ENCODE measurements at places on chromosomes 7 and 10.

GRCh38 chr7:50379082-50379481 lies 71.1 kb downstream of the FIGNL1 start:
- DNase-seq: peak; percentile 73

DNA sequence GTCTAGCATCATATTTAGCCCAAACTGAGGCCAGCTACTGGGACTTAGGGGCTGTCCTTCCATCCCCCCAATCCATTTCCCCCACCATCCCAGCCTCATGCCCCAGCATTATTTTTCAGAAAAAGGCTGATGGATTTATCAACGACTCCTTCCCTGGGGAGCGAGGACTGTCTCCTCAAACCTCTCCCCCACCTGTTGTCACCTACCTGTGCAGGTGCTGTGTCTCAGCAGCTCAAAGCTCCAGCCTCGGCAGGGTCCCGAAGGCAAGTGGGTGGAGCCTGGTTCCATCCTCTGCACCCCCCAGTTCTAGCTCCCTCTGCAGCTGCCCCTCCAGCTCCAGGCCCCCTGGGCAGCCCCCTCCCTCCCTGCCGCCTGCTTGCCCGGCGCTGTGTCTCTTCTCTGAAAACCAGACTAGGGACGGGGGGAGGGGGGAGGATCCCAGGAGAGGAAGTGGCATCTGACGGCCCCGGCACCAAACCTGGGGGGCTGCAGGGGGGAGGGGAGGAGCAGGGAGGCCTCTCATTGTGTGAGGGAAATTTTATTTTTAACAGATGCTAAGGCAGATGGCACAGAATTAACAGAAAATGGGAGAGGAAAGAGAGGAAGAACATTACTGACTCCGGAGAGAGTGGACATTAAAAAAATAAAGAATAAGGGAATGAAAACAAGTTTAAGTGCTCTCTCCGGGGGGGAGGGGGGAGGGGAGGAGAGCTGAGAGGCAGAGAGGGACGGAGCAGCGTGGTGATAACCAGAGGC lies 61.7 kb upstream of the PAX2 start:
- DNase-seq: no peak

GRCh38 chr10:78441694-78442093 lies 408.0 kb downstream of the RPS24 start:
- no peak for DNase-seq

GRCh38 chr7:95549818-95550529 lies 46.3 kb downstream of the PDK4 start:
- DNase-seq: no peak

DNA sequence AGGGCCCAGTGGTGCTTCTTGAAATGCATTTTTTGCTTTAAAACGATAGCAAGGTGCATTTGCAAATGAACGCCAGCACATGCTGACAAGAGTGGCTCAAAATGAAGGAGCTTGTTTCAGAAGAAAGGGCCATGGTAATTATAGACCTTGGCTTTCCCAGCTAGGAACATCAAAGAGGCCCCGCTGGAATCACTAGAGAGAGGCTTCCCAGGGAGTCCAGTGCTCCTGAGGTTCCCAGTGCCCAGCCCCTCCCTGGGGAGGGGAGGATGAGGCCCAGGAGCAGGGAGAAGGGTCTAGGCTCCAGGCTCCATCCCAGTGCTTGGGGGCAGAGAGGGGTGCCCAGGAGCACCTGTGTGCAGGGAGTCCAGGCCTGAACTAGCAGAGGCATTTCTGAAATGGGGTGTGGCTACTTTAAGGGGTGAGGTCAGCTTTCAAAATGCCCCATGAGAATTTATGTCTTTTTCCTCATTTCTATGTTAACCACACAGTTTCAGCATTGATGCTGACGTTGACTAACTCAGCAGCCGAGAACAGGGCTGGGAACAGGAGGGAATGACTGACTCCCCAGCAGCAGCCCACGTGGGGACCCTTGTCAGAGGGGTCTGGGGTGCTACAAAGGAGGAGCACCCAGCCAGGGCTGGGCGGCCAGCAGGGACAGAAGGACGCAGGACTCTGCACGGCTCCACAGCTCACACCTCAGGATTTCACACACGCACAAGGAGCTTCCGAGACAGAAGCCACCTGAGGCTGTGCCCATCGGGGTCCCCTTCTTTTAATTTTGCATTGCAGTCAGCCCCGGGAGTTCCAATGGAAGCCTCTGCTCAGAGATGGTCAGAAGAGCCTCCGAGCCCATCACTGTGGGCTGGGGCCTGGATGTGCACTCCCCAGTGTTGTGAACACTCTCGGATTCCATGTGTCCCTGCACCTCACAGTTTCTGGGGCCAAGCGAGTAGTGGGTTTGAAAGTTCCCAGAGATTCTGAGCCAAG lies 570.2 kb downstream of the PTPRN2 start:
- no peak for DNase-seq

DNA sequence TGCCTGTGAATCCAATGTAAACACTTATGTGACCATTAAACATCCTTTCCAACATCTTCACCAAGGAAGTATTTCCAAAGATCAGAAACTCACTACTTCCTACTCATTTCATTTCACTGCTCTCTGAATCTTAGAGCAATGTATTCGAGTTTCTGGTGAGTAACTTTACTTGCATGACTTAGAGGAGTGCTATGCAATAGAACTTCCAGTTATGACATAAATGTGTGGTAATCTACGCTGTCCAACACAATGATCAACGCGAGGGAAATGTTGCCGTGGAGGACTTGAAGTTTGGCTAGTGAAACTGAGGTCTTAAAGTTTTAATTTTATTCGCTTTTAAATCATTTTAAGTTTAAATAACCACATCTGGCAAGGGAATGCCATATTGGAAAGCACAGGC lies 1326.3 kb downstream of the XPNPEP1 start:
- no peak for DNase-seq

DNA sequence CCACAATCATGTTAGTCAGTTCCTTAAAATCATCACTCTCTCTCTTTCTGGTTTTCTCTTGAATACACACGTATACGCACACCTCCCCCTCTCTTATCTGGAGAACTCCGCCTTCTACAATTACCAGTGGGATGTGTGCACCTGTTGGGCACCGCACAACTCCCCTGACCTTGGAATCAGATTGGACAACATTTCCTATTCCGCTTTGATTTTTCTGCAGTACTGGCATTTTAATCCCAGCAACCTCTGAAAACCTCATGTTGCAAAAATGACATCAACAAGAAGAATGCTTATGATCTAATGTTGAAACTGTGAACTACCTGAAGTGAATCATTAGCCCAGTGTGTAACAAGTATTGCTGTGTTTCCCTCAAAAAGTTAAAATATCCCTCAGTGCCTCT lies 109.6 kb downstream of the KIAA1217 start:
- no peak for DNase-seq

GRCh38 chr10:102812231-102812876 lies 24.9 kb downstream of the CYP17A1 start:
- DNase-seq: no peak

- no peak for DNase-seq
Measured at GRCh38 chr7:29639886-29640595, 76.4 kb downstream of the PRR15 start.

DNA sequence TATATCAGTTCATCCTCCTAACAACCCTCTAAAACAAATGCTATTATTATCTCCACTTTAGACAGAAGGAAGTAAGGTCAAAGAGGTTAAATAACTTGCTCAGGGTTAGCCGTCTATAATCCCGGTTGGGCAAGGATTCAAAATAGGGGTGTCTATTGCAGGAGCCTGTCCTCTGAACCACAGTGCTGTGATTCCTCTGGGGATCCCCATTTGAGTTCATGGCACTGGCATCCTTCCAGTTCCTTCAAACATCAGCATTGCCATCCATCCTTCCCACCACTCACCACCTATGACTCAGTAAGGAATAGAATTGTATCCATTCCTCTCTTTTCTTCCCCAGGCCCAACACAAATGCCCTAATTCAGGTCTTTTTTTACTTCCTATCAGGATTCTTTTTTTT lies 25.6 kb downstream of the HPS6 start:
- DNase-seq: no peak

GRCh38 chr10:35353805-35354204 lies 17.5 kb downstream of the CCNY start:
- no peak for DNase-seq

DNA sequence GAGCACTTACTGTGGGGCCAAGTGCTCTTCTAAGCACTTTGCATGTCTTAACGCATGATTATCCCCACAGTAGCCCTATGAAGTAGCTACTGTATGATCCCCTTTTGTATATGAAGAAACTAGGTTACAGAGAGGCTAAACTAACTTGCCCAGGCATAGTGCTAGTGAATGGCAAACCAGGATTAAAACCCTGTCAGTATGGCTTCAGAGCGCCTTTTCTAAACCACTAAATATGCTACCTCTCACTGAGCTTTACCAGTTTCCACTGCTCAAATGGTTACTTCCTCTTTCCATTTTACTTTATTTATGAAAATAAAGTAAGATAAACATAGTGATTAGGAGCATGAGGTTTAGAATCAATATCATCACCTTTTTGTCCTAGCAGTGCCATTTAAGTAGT lies 73.6 kb downstream of the PODXL start:
- no peak for DNase-seq

DNA sequence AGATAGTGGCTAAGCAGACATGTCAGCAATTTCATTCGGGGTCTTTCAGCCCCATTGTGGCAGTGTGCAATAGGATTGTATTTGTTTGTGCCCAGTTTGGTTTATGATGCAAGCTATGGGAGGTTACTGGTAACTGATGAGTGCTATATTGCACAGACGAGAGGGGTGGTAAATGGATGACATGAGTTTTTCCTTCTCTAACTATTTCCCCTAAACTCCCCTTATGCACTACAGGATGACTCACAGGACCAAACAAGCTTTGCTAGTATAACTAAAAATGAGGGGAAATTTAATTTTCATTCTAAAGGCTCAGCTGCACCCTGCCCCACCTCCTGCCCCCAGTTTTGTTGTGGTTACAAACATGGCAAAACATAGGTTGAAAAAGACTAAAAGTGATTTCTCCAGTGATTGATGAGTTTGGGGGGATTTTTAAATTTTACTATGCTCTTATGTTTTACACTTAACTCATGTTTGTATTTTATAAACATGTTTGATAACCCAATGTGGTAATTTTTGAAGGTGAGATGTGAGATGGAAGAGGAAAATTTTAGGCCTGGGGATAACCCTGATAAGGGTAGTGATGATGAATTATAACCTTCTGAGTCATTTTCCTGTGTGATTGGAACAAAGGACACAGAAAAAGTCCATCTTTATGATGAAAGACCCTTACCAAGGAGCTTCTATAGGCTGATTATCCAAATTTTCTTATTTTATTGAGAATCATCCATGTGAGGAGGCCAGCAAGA lies 60.8 kb upstream of the NAMPT start:
- no peak for DNase-seq

DNA sequence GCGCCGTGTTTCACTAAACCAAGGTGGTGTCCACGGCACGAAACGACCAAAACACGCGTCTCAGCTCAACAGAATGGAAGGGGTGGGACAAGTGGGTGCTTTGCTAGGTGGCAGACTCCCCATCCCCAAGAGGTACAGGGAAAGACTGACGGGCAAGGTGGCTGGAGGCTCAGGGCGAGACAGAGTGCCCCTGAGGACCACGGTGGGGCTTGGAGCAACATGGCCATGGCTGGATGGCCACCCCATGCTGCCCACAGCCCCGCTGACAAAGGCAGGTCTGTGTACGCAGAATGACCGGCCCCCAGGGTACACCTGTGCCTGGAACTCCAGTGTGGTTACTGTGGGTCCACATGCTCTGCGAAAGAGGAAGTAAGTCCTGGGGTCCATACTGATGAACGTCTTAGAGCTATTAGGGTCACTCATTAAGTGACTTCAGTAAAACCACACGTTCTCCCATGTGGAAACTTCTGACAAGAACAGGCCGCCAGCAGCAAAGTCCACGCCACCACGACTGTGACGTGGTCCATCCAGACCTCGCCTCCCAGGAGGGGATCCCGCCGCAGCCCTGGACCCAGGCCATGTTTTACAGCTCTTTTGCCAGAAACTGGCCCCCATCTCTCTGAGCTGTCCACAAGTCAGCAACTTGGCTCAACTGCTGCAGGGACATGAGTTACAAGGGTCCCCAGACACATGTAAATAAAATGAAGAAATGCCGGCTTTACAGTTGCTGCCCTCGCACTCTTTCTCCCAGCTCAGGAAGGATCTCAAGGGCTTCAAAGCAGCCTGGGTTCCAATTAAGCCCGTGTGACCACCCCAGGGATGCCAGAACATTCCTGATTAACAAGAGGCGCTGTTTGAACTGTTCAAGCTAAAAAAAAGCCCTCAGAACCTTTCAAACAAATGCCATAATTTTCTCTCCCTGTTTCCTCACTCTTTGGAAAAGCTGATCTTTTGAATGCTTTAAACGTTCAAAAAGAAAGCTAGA lies 66.8 kb downstream of the MAD1L1 start:
- no peak for DNase-seq

DNA sequence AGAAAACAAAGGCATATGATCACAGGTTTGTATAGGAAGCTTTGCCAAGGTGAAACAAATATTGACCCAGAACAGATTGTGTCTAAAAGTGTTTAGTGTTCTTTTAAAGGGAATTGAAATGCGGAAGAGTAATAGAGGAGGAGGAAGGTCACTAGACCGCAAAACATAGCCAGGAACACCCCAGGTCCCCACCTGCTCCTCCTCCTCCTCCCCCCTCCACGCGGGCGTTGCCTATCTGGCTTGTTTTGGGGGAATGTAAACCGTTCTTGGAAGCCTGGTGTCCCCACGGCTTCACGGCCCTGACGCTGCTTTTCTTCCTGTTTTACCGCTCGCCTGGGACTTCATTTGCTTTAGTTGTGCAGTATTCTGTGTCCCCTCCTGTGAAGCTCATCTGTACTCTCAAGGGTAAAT lies 81.0 kb upstream of the PFKP start:
- no peak for DNase-seq

DNA sequence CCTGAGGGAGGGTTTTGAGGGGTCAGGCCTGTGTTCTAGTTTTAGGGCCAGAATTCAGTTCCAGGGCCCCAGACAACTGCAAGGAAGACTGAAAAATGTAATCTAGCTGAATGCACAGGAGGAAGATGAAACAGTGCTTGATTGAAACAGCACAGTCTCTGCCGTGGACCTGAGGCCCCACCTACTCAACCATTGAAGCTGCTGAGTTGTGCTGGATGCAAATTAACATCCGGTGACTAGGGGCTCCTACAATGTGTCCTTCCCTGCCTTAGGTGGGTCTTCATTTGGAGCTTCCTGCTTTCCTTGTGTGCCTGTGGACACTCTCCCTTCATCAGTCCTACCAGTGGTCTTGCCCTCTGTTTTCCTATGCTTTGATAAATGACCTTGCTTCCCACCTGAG lies 5.7 kb downstream of the GLRX3 start:
- DNase-seq: no peak

GRCh38 chr10:44102726-44103255 lies 282.1 kb downstream of the CXCL12 start:
- no peak for DNase-seq

GRCh38 chr7:11474902-11475585 lies 357.0 kb downstream of the THSD7A start:
- DNase-seq: no peak

GRCh38 chr7:125061-125475 lies 67.3 kb upstream of the FAM20C start:
- no peak for DNase-seq
